Activated CD8-positive, alpha-beta memory T cell treated with anti-CD3 and anti-CD28 coated beads for 1 hour (primary cell): ENCODE measurements at places on chromosomes 16 and 17.

DNA sequence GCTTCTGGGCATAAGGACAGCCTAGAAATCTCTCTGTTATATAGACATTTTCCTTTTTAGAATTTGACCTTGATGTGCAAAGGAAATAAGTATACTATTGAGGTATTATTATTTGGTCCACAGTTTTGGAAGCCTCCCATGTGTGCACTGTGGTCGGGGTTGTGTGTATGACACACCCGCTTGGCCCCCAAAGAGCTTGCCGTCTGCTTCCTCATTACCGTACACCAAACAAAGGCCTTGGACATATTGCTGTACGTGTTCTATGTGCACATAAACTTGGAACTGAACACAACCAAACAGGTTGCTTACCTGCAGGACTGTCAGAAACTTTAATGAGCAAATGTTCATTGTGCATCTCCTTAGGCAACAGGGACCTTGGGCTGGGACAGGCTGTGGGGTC, 38.2 kb downstream of the METRNL start:
- DNase-seq: no peak

GRCh38 chr16:63789603-63790002, 1332.3 kb downstream of the CDH11 start:
- no peak for DNase-seq

DNA sequence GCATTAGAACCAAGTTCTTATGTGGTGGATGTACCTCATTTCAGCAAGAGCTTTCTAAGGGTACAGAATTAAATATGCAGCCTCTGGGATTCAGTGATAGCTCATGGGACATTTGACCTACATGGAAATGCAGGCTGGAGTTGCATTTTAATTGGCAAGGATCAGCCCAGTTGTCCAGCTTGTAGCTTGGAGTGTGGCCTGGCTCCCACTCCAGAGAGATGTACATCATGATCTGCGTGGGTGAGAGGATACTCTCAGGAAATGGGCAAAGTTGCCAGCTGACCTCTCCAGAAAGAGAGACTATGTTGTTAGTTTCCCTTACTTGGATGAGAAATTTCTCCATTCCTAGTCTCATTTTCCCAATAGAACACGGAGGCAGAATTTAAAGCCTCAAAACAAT, 555.3 kb downstream of the MAF start:
- DNase-seq: no peak

GRCh38 chr17:27904534-27905446, 11.6 kb upstream of the LYRM9 start:
- no peak for DNase-seq

DNA sequence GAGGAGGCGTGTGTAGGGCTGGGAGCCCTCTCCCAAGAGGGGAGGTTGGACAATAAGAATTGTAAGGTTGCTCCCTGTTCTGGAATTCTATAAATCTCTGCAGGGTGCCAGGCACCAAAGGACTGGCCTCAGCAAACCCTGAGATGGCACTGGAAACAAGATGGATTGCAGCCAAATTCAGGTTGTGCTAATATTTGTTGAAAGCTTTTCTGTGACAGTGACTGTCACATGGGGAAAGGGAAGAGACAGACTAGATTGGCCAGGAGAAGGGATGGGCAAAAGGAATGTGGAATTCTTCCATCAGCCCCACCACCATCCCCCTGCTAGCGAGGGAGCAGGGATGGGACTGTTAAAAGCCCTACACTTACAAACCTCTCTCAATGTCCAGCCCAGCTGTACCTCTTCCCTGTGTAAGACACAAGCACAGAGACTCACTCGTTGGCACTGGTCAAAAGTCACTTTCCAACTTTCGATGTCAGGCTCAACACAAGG, 62.4 kb downstream of the SOX9 start:
- no peak for DNase-seq

DNA sequence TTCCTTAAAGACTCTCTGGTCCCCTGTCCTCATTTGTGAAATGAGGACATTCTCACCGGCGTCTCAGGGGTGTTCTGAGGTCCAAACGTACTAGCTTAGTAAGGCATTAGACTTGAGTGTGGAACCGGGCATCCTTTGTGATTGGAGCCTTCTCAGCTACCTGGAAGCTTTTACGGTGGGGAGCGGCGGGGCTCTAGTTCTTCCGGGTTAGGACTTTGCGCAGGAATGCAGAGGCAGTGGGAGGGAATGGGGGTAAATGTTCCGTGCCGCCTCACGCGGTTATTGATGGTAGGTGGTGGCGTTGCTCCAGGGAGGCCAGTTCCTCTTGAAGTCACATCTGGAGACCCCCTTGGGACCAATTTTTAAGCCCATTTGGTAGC, 113.6 kb downstream of the SNX29 start:
- DNase-seq: no peak

DNA sequence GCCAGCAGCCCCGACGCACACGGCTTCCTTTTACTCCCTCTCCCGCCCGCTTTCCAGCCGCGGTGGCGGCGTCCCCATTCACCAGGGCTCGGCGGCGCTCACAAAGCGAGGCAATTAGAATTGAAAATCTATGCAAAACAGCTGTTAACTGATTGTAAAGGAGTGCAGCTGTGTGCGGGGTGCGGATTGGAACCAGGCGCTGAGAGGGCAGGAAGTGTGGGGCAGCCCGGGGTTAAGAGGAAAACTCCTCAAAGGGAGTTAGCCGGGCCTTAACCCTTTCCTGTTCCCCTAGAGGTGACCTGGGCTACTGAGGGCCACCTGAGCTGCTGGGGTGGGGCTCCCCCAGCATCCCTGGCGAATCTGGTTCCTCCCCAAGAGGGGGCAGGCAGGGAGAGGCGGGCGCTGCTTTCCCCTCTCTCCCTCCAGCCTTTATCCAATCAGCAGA, 5.8 kb upstream of the GSE1 start:
- no peak for DNase-seq

DNA sequence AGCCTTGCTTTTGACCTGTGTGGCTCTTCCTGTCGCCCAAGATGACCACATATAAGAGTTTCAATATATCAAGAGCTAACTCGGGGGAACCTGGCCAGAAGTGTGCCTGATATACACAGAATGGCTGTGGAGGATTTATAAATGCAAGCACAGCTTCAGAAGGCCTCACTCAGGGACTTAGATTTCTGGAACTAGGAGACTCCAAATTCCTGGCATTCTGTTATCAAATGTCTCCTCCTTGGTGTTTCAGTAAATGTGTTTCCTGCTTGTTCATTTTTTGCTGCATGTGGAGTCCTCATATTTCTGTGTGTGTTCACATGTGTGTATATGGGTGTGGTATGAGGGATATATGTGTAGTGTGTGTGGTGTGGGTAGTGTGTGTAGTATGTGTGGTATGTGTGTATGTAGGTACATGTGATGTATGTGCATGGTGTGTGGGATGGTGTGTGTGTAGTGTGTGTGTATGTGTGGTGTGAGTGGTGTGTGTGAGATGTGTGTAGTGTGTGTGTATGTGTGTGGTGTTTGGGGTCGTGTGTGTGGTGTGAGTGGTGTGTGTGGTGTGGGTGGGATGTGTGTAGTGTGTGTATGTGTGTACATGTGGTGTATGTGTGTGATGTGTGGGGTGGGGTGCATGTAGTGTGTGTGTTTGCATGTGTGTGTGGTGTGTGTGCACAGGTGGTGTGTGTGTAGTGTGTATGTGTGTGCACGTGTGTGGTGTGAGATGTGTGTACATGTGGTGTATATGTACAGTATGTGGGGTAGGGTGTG, 981 bp upstream of the CD300H start:
- DNase-seq: no peak

DNA sequence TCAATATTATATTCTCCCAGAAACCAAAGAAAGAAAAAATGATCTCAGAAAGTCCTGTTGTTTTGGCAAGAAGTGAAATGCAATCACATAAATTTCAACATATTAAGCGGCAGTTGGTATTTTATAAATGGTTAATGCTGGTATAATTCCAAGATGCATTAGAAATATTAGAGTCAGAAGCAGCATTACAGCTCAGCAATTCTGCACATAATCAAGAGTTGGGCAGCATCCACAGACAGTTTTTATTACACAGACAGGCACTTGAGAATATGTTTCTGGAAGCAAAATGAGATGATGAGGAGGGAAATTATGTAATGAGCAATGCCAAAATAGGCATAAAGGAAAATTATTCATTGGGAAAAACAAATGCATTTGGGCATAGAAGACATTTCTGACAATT, 148.1 kb downstream of the KCNJ2 start:
- no peak for DNase-seq

GRCh38 chr17:45160447-45161287, 1.0 kb upstream of the HEXIM2 start:
- no peak for DNase-seq

GRCh38 chr17:16569358-16569712, 331 bp upstream of the ZNF287 start:
- no peak for DNase-seq

GRCh38 chr17:42521666-42522262, 14.3 kb upstream of the NAGLU start:
- no peak for DNase-seq

DNA sequence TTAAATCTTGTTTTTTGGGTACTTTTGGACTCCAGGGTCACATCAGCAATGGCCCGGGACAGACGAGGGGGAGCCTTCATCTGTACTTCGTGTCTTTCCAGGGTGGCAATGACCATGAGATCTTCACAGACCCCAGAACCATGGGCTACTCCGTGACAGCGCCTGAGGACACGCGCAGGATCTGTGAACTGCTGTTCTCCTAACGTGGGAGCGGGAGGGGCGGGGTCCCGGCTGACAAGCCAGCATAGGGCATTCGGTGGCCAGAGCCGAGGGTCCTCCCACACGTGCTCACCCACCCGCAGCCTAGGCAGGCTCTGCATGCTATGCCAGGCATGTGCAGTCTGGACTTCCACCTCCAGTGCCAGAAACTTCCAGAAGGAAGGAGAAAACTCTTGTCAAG, 21.2 kb downstream of the CARHSP1 start:
- DNase-seq: no peak

DNA sequence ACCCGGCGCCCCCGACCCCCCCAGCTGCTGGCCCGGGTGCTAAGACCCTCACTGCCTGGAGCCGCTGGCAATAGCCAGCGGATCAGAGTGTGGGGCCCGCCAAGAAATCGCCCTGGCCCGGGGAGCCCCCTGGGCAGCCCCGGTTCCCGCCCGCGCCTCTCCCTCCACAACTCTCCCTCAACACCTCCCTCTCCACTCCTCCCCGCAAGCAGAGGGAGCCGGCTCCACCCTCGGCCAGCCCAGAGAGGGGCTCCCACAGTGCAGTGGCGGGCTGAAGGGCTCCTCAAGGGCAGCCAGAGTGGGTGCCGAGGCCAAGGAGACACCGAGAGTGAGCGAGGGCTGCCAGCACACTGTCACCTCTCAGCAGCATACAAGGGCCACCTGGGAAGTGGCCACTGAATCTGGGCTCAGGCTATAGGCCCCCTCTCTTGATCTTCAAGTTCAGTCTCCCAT, 385.5 kb downstream of the SEC14L1 start:
- DNase-seq: no peak

DNA sequence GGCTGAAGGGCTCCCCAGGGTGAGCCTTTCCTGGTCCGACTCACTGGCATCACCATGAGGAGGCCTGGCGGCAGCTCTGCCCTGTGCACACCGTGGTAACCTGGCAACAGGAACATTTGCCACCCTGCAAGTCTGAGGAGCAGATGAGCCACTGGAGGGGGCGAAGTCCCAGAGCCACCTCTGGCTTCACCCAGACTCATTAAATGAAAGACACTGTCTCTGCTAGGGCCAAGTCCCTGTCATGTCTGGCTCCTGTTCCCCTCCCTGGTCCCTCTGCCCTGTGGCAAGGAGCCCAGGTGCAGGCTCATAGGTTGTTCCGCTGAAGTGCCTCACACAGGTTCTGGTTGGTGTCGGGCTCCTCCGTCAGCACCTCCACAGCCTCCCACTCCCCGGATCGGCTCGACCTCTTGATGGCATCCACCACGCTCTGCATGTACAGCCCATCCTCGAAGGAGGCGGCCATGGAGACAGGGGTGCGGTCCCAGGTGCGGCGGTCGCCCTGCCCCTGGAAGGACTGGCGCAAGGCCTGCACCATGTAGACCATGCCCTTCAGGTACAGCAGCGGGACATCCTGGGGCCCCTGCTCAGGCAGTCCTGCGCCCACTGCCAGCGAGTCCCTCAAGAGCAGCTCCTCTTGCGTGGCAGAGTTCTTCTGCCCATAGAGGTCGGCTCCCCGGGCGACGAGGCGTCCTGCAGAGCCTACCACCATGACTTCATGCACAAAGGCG, 8.4 kb downstream of the C16orf86 start:
- no peak for DNase-seq

GRCh38 chr17:43782913-43783680, 2.9 kb downstream of the CFAP97D1 start:
- DNase-seq: no peak

- DNase-seq: no peak
Measured at GRCh38 chr16:57069053-57069452, 23.3 kb upstream of the CPNE2 start.

- no peak for DNase-seq
Measured at GRCh38 chr16:85365120-85365519, 248.0 kb upstream of the GSE1 start.

GRCh38 chr16:88747588-88748301, 37.3 kb downstream of the PIEZO1 start:
- no peak for DNase-seq

DNA sequence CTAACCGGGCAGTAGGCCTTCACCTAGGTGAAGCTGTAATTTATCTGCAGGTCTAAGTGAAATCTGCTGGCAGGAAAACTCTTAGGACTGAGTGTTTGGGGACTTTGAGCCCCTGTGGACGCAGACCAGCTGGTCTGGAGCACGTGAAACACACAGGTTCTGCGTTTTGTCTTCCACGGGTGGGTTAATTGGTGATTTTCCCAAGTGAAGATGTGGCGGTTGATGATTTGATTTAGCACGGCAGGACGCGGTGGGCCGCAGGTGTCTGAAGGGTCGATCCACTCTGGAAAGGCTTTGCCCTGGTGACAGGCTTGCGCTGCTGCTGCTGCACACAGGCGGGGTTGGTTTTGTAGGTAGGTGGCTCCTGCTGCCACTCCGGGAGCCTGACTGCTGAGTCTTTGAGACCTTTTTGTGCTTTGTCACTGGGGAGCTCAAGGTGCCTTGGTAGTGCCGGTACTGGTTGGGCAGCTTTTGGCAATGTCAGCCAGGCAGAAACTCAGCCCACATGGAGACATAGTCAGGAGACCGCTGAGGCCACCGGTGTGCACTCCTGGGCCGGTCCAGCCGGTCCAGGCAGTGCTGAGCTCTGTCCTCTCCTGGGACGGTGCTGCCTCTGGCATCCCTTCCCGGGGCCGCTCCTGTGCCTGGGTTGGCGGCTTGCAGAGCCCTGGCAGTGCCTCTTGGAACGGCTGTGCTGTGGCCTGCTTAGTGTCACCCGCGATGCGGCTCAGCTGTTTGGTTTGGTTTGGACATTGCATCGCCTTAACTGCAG, 2.3 kb downstream of the BAIAP2 start:
- DNase-seq: no peak

- no peak for DNase-seq
Measured at GRCh38 chr17:72456075-72456474, 335.3 kb downstream of the SOX9 start.

GRCh38 chr16:60123392-60124023, 1389.4 kb upstream of the GOT2 start:
- no peak for DNase-seq

GRCh38 chr16:14490235-14490634, 139.8 kb downstream of the PARN start:
- DNase-seq: no peak

- no peak for DNase-seq
Measured at GRCh38 chr17:38687286-38687685, 12.5 kb upstream of the EPOP start.
